ENCODE measurements at places on chromosomes 3 and 15.

DNA sequence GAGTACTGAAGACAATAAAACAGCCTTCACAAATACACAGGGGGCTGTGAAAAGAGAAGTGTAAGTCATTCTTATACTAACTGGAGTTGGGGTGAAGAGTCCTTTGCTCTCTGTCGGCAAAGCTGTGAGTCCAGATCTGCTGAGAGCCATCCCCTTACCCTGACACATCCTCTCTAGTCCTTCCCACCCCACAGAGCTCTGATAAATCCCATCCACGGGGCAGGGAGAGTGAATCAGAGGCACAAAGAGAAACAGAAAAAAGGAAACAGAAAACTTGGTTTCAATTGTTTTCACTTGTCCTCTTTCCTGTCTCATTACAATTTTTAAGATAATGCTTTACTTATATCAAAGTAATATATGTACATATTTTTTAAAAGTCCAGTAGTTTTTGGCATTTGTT is 18.2 kb upstream of the ZNF639 start:
- no peak for DNase-seq
- no peaks in the 10 kb centered on the region for H3K4me1 ChIP-seq
- no peak overlapping the region for H3K4me3 ChIP-seq
- H3K36me3 ChIP-seq, result no peaks in the 10 kb centered on the region
- H3K27me3 ChIP-seq, result no peaks in the 10 kb centered on the region

GRCh38 chr3:104291437-104291851 is 1075.3 kb upstream of the ALCAM start:
- peak overlapping the region; percentile 19 for H3K4me3 ChIP-seq
- DNase-seq, result no peak
- no peaks in the 10 kb centered on the region for H3K36me3 ChIP-seq
- H3K4me1 ChIP-seq, result no peaks in the 10 kb centered on the region

DNA sequence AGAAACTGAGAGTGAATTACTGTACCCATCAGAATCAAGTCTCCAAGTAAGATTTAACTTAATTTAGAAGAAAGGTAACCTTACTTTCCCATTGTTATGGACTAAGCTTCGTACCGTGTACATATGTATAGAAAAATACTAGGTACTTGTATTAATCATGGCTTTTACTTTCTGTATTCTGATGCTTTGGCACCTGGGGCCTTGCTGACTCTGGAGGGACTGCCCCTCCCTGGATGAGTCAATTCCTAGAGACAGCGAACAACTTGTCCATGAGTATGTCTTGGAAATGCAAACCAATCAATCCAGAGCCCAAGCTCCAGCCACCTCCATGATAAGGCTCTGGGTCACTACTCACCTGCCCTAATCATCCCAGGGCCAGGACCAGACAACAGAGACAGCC is 50.0 kb upstream of the DGKG start:
- H3K27me3 ChIP-seq, result peaks cover 20% of the 10 kb centered on the region
- no peak overlapping the region for H3K27ac ChIP-seq
- no peak overlapping the region for H3K4me3 ChIP-seq
- DNase-seq, result no peak
- no peaks in the 10 kb centered on the region for H3K36me3 ChIP-seq

GRCh38 chr15:69561071-69561784 is 108.6 kb downstream of the RPLP1 start:
- peaks cover 16% of the 10 kb centered on the region for H3K4me1 ChIP-seq
- H3K27ac ChIP-seq, result no peak overlapping the region
- no peaks in the 10 kb centered on the region for H3K27me3 ChIP-seq
- DNase-seq, result no peak

DNA sequence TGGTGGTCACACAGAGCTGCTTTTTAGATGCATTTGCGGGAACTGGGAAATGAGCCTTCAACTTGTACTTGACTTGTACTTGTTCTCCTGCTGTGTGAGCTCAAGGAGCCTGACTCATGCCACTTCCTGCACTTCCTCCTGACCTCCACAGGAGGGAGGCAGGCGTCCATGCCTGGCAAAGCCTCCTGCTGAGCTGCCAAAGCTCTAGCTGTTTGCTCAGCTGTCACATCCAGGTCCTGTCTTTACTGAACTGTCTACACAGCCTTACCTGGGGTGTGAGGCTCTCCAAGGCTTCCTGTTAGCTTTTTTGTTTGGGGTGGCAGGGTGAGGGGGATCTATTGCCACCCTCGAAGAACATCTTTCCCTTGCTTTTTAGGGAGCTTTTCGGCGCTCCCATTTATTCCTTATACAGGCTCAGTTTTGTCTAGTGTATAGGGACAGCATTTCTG is 6.4 kb downstream of the THPO start:
- peak; percentile 84 for DNase-seq
- no peak overlapping the region for H3K27ac ChIP-seq
- peaks cover 12% of the 10 kb centered on the region for H3K4me1 ChIP-seq
- H3K27me3 ChIP-seq, result peaks cover 8% of the 10 kb centered on the region
- H3K36me3 ChIP-seq, result peaks cover 14% of the 10 kb centered on the region

DNA sequence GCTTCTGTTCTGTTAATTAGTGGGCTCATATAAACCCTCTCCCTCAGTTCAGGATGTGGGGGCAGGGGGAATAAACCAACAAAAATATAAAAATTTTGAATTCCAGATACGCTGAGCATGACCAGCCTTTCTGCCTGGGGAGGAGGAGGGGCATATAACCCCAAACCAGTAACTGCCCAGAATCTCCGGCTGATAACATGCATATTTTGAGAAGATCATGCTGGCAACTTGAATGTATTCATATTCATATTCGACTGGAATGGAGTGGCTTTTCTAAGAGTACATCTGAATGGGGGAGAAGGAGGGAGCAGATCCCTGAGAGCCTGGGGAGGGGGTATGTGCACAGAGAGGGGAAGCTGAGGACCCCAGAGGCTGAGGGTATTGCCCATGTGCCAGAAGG is 54.5 kb upstream of the LCTL start:
- no peaks in the 10 kb centered on the region for H3K27me3 ChIP-seq
- DNase-seq, result no peak
- peaks cover 45% of the 10 kb centered on the region for H3K4me1 ChIP-seq
- no peak overlapping the region for H3K4me3 ChIP-seq
- H3K27ac ChIP-seq, result peak overlapping the region; percentile 9

DNA sequence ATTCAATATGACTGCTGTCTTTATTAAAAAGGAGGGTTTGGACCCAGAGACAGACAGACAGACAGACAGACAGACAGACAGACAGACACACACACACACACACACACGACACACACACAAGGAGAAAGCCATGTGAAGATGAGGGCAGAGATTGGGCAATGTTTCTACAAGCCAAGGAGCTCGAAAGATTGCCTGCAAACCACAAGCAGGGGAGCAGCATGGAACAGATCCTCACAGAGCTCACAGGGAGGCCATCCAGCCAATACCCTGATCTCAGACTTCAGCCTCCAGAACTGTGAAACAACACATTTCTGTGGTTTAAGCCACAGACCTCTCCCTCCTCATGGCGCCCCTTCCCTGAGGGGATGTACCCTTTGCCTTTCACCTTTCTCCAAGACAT is 35.8 kb upstream of the ABHD2 start:
- no peak for DNase-seq
- H3K4me1 ChIP-seq, result peaks cover 3% of the 10 kb centered on the region
- no peaks in the 10 kb centered on the region for H3K36me3 ChIP-seq
- H3K4me3 ChIP-seq, result no peak overlapping the region
- no peak overlapping the region for H3K27ac ChIP-seq
- no peaks in the 10 kb centered on the region for H3K27me3 ChIP-seq

DNA sequence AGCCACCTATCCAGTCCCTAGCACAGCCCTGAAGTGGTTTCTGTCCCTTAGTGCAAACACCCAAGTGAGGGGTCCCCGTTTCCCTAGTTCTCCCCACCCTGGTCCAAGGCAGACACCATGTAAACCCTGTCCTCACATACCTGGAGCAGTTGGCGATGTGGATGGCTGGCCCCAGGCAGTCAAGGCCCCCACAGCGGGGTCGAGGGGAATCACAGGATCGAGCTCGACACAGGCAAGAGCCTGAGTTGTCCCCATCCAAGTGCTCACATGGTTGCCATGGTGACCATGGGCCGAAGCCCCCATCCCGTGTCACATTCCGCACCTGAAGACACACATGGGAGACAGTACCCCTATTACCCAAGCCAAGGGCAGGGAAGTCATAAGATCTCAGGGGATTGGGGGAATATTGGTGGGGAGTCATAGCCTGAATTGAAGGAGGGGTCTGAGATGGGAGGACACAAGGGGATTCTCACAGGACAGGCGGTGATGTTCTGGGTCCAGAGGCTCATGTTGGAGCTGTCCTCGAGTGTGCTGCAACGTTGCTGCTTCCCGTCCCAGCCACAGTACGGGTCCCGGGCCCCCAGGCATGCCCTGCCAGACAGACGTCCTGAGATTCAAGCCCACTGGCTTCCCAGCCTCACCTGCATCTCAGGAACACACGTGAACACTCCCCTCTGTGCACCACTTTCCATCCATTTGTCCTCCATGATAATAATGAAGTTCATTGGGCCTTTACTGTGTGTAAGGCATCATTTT is 112.1 kb downstream of the SEMA5B start:
- no peak overlapping the region for H3K4me3 ChIP-seq
- no peak overlapping the region for H3K27ac ChIP-seq
- H3K27me3 ChIP-seq, result peaks cover 10% of the 10 kb centered on the region
- H3K4me1 ChIP-seq, result no peaks in the 10 kb centered on the region

- no peaks in the 10 kb centered on the region for H3K27me3 ChIP-seq
- no peak overlapping the region for H3K4me3 ChIP-seq
- peaks cover 94% of the 10 kb centered on the region for H3K4me1 ChIP-seq
- no peak for DNase-seq
Measured at GRCh38 chr3:149609595-149609994, 48.2 kb downstream of the WWTR1 start.

- no peak overlapping the region for H3K27ac ChIP-seq
- no peak for DNase-seq
- H3K27me3 ChIP-seq, result no peaks in the 10 kb centered on the region
- H3K4me1 ChIP-seq, result peaks cover 5% of the 10 kb centered on the region
- H3K36me3 ChIP-seq, result no peaks in the 10 kb centered on the region
Measured at GRCh38 chr3:161108840-161109239, 3.7 kb upstream of the B3GALNT1 start.

- DNase-seq, result no peak
- no peak overlapping the region for H3K4me3 ChIP-seq
- H3K27ac ChIP-seq, result no peak overlapping the region
- no peaks in the 10 kb centered on the region for H3K4me1 ChIP-seq
- H3K27me3 ChIP-seq, result no peaks in the 10 kb centered on the region
Measured at GRCh38 chr15:80480909-80481308, 76.7 kb downstream of the ARNT2 start.

- H3K4me3 ChIP-seq, result no peak overlapping the region
- no peaks in the 10 kb centered on the region for H3K27me3 ChIP-seq
- H3K36me3 ChIP-seq, result peaks cover 56% of the 10 kb centered on the region
- H3K27ac ChIP-seq, result peak overlapping the region; percentile 30
- H3K4me1 ChIP-seq, result no peaks in the 10 kb centered on the region
- DNase-seq, result no peak
Measured at GRCh38 chr15:90979582-90979981, 14.8 kb downstream of the PRC1 start.

GRCh38 chr3:14123308-14124222 is 1.1 kb downstream of the CHCHD4 start:
- peaks cover 15% of the 10 kb centered on the region for H3K4me1 ChIP-seq
- H3K36me3 ChIP-seq, result no peaks in the 10 kb centered on the region
- DNase-seq, result no peak
- peak overlapping the region; percentile 62 for H3K4me3 ChIP-seq

GRCh38 chr3:33144433-33144832 is 30.6 kb downstream of the CRTAP start:
- no peak for DNase-seq
- no peaks in the 10 kb centered on the region for H3K27me3 ChIP-seq
- no peaks in the 10 kb centered on the region for H3K4me1 ChIP-seq
- H3K36me3 ChIP-seq, result no peaks in the 10 kb centered on the region
- no peak overlapping the region for H3K4me3 ChIP-seq

DNA sequence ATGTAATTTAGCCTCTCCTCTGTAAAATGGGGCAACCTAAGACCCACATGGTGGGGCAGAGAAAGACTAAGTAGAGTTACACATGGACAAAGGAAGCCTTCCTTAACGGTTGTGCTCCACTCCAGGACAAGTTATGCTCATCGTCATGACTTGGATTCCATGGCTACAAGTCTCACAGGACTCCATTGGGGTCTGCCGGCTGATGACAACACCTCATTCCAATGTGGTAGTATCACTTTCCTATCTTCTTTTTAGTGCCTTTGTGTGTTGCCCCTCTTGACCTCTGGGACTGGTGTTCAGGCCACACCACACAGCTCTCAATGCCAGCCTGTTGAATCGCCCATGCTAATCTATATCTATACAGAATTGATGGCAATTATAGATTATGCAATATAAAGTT is 181.3 kb upstream of the WNT5A start:
- H3K27me3 ChIP-seq, result no peaks in the 10 kb centered on the region
- H3K4me1 ChIP-seq, result no peaks in the 10 kb centered on the region
- H3K27ac ChIP-seq, result no peak overlapping the region
- no peaks in the 10 kb centered on the region for H3K36me3 ChIP-seq
- DNase-seq, result no peak
- no peak overlapping the region for H3K4me3 ChIP-seq

DNA sequence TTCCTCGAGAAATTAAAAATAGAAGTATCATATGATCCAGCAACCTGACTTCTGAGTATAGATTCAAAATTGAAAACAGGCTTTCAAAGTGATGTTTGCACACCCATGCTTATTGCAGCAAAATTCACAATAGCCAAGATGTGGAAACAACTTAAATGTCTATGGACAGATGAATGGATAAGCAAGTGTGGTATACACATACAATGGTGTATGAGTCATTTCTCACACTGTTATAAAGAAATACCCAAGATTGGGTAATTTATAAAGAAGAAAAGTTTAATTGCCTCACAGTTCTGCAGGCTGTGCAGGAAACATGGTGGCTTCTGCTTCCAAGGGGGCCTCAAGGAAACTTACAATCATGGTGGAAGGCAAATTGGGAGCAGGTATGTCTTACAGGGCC is 100.8 kb downstream of the KLF13 start:
- H3K27me3 ChIP-seq, result no peaks in the 10 kb centered on the region
- H3K27ac ChIP-seq, result no peak overlapping the region
- H3K4me3 ChIP-seq, result no peak overlapping the region
- no peaks in the 10 kb centered on the region for H3K4me1 ChIP-seq

GRCh38 chr3:125406070-125406469 is 30.9 kb upstream of the ZNF148 start:
- H3K27ac ChIP-seq, result no peak overlapping the region
- no peak for DNase-seq
- H3K4me1 ChIP-seq, result no peaks in the 10 kb centered on the region
- H3K4me3 ChIP-seq, result no peak overlapping the region

- no peak overlapping the region for H3K4me3 ChIP-seq
- no peaks in the 10 kb centered on the region for H3K27me3 ChIP-seq
- no peak for DNase-seq
- no peak overlapping the region for H3K27ac ChIP-seq
- no peaks in the 10 kb centered on the region for H3K4me1 ChIP-seq
Measured at GRCh38 chr15:81852411-81853149, 193.2 kb downstream of the MEX3B start.

DNA sequence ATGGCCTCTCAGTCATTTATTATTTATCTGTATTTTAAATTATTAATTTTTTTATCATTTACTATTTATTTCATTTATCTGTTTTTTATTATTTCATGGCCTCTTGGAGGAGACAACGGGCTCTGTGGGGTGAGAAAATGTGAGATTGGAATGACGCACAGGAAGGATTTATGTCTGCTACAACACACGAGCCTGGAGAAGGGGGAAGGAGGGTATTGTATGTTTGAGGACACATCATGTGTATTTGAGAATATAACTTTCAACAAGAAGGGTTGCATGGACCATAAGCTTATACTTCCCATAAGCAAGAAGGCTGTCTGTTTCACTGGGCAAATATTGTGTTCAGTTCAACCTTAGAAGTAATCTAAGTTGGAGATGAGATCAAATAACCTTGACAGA is 31.7 kb downstream of the LSM3 start:
- no peaks in the 10 kb centered on the region for H3K36me3 ChIP-seq
- no peak overlapping the region for H3K4me3 ChIP-seq
- no peaks in the 10 kb centered on the region for H3K4me1 ChIP-seq
- DNase-seq, result no peak
- no peak overlapping the region for H3K27ac ChIP-seq
